ENCODE measurements at places on chromosomes 2 and 18.

DNA sequence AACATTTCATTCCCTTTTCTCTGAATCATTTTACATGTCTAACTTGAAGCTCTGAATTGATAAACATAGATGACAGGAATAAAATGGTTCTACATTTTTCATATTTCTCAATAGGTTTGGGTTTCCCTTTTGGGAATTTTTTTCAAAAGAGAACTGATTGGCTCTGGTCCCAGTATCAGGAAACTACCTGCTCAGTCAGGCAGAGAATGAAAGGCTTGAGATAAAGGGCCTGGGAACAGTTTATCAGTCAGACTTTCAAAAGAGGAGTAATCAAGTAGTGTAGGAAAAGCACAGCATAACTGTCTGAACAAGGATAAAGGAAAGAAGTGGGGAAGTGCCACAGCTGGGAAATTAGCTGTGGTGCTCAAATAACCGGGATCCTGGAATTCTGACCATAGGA, 28.3 kb upstream of the CCL20 start:
- no peak for DNase-seq

DNA sequence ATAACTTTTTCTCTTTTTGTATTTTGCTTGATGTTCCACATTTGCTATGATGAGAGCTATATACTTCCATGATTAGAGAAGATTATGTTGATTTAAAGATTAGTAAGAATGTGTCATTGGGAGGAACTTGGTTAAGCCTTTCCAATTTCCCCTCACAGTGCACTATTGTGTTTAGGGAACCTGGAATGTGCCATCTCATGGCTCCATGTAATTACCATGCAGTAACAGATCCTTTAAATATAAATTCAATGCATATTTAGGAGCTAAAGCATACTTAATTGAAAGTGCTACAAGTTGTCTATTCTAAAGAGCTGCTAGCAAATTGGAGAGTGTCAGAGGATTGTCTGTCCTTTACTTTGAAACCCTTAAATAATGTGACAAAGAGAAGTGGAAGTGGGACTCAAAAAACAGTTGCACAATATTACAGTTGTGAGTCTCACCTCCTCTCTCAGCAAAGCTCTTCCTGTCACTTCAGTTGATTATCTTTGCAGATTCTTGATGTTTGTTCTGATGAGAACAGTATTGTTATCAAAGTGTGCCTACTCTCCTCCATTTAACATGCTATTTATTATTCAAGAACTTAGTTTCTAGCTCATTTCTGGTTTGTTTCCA, 1162.7 kb upstream of the ZEB2 start:
- no peak for DNase-seq

DNA sequence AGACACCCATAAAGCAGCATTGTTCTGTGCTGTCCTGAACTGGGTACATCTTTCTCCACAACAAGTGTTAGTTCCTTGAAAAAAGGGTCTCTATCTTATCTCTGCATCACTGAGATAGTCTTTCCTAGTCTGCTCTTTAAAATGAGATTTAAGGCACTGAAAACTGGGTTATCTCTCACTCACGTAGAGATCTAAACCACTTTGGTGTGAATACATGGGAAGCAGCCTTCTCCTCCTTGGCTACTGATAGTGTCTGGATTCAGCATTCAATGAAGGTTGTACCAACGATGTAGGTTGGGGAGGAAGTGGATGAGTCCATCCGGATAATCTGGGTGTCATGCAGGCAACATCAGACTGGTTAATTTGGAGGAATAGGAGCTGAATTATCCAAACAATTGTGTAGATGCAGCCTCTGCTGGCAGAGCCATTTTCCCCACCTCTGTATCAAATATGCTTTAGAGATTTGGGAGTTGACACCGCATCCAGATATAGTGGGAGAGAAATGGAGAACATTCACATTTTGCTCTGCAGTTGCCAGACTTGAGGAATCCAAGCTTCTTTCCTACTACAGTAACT, 15.9 kb upstream of the SIX3 start:
- DNase-seq, result no peak

GRCh38 chr2:176189681-176190641, 1.5 kb downstream of the HOXD1 start:
- no peak for DNase-seq

GRCh38 chr2:55048508-55049042, 1.7 kb downstream of the RTN4 start:
- DNase-seq, result peak; percentile 72

DNA sequence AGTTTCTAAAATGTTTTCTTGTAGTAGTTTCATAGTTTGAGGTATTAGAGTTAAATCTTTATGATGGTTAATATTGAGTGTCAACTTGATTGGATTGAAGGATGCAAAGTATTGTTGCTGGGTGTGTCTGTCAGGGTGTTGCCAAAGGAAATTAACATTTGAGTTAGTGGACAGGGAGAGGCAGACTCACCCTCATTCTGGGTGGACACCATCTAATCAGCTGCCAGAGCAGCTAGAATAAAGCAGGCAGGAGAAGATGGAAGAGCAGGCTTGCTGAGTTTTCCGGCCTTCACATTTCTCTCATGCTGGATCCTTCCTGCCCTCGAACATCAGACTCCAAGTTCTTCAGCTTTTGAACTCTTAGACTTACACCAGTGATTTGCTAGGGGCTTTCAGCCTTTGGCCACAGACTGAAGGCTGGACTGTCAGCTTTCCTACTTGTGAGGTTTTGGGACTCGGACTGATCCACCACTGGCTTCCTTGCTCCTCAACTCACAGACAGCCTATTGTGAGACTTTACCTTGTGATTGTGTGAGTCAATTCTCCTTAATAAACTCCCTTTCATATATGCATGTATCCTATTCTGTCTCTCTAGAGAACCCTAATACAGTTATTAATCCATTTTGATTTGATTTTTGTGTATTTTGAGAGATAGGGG, 56.8 kb upstream of the STK39 start:
- no peak for DNase-seq

- DNase-seq, result no peak
Observed at GRCh38 chr2:206572725-206573124, 69.6 kb upstream of the FAM237A start.

- no peak for DNase-seq
Observed at GRCh38 chr18:61129001-61129400, 204.2 kb upstream of the CDH20 start.
